GM23338 (cell line): ENCODE measurements at places on chromosomes 13 and 19. TPM values are rescaled to one million over a fixed set of nuclear protein-coding genes. Genes with fewer than 3 reads are reported as not detected.

The KIR3DL1 gene
- not detected in 2 replicates for total RNA-seq

The ZNF808 gene
- total RNA-seq = 27.1 and 32.1 TPM in 2 replicates

The MISP3 gene
- total RNA-seq = 1.9 and 7.8 TPM in 2 replicates

The APOC1 gene
- 25.4 and 26.8 TPM in 2 replicates for total RNA-seq

The CLEC4G gene
- 0.23 and 0.52 TPM in 2 replicates for total RNA-seq

The ZIC5 gene
- total RNA-seq = 28.0 and 32.6 TPM in 2 replicates
